ENCODE measurements at places on chromosomes 6 and 20.
A peak's percentile ranks its signal among the peaks of the same experiment; 100 is the strongest.

- DNase-seq: no peak
These were observed 312.2 kb upstream of the SOX4 start for GRCh38 chr6:21281366-21281765.

DNA sequence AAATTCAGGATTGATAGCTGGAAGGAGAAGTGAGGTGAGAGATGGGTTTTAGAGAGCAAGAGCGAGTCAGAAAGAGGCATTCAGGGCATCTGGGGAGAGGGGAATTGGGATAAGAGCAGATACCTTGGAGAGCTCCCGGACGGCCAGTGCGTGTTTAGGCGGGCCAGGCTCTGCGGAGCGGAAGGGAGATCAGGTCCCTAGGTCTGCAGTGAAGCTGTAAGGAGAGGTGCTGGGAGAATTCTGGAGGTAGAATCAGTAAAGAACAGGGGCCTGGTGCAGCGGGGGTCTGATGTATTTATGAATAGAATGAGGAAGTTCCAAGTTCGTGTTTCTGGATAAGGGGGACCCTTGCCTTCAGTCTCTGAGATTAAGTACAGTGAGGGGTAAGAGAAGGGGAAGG is 47.4 kb upstream of the FAM83D start:
- DNase-seq: no peak

DNA sequence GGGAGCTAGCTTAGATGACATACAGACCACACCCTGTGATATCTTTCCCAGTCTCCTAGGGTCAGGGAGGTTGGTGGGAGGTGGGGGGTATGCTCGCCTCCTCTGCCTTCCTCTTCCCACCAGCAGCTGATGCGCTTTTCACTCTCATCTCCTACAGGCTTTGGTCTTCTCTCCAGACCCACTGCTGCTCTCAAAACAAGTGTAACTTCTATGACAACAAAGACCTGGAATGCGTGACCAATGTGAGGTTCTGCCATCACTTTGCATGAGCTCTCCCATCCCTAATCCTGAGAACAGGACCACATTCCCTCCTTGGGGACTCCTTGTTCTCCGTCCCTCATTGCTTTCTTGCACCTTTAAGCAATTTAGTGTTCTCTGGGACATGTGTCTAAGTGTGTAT is 2.7 kb downstream of the CTSA start:
- DNase-seq: no peak

GRCh38 chr6:20237677-20238460 is 25.6 kb upstream of the MBOAT1 start:
- no peak for DNase-seq

GRCh38 chr6:125549202-125549884 is 200.1 kb upstream of the HEY2 start:
- DNase-seq: no peak

DNA sequence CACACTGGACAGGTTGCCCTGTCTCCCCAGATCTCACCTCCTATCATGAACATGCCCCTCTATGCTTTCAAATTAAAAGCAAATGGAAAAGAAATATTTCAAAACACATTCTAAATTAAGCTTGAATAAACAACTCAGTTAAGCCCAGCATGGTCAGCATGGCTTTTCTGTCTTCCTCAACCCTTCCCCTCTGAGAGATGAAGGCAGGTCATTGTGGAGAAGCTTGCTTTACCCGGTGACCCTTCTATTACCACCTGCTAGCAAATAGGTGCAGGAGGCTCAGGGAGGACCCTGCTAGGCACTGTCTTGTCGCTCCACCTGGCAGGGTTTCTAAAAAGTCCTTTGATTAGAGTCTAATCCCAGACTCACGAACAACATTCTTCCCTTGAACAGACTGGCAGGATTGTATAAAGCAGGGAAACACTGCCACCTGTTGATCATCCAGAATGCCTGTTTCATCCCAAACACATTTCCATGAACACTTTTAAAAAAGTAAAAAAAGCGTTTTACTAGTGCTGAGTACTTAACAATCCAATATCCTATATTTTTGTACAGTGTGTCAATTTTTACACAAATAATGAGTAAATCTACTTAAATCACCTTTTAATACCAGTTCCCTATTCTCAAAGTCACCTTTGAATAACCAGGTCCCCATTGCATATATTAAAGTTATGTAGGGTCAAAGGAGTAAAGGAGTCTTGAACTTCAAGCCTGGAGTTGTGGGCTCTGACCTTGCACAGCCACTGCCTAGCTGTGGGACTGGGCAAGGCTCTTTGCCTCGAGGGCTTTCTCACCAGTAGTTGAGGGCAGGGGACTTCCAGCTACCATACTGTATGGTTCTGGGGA is 75.5 kb downstream of the GPR6 start:
- DNase-seq: no peak

- no peak for DNase-seq
These were observed 45.4 kb downstream of the SLC24A3 start for GRCh38 chr20:19257865-19258264.

GRCh38 chr20:4384961-4385360 is 336.7 kb upstream of the PRND start:
- DNase-seq: no peak

GRCh38 chr20:63067266-63067635 is 60.5 kb upstream of the BHLHE23 start:
- DNase-seq: no peak

DNA sequence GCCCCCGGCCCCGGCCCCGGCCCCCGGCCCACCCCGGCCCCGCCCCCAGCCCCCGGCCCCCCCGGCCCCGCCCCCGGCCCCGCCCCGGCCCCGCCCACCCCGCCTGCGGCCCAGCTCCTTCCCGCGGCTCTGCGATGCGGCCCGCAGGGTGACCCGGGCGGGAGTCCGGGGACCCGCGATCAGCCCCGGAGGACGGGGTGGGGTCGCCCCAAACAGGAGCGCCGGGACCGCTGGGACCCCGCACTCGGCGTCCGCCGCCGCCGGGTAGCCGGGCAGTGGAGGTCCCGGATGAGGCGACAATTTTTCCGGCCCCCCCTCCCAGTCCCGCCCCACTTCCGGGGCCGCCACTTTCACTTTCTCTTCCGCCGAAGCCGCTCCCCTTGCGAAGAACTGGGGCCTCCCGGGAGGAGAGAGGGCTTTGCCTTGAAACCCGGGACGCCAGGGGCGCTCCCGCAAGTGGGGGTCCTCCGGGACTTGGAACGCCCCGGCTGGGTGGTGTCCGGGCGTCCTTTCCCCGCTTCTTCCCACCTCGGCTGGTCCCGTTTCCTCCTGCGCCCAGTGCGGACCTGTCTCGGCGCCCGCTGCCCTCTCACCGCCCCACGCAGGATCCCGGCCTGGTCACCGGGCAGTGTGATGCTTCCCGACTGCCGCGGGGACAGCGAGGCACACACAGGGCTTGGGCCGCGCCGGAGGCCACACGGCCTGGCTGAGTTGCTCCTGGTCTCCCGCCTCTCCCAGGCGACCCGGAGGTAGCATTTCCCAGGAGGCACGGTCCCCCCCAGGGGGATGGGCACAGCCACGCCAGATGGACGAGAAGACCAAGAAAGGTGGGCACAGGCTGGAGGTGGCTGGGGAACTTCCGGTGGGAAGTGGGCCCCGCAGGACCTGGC is at the start of gene RBCK1:
RBCK1 (plus strand) TSS at position 347 of the 890 bp plus-strand sequence; CDS start at position 806, 459 bp downstream.
- DNase-seq: peak; percentile 80

- no peak for DNase-seq
These were observed 57.3 kb upstream of the MCM9 start for GRCh38 chr6:118992186-118992795.

GRCh38 chr6:164791498-164791897 is 517.9 kb downstream of the C6orf118 start:
- DNase-seq: no peak

DNA sequence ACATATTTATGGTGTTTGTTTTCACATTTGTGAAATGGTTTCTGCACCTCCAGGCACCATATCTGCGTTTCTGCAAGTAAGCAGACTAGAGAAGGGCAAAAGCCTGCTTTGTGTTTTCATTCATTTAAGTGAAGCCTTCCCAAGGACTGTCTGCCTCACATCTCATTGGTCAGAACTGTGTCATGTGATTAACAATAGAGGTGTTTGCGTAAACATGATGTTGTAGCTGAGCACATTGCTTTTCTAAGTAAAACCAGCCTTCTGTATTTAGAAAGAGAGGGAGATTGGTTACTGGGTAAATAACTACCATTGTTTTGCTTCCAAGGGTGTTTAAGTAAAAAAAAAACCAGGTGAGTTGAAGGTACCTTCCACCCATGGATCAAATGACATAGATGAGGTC is 39.7 kb downstream of the SH3BGRL2 start:
- no peak for DNase-seq

GRCh38 chr6:3775386-3775785 is 23.9 kb upstream of the PXDC1 start:
- DNase-seq: no peak

DNA sequence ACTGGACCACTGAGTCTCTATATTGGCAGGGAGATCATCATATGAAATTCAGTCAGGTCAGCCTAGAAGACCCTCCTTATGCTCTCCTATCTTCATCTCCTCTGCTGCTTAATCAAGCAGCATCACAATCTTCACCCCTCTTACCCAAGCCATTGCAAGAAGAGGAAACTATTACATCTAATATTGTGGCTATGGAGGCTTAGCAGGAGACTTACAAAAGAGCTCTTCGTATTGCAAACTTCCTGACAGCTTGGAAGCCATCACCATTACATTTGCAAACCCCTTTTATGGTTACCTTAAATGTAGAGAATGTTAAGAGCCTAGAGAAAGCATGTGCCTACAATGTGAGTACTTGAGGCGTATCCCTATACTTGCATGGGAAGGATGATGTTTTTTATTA is 87.2 kb upstream of the STXBP5 start:
- DNase-seq: no peak
